ENCODE measurements at places on chromosomes 4 and X.
A peak's percentile ranks its signal among the peaks of the same experiment; 100 is the strongest.

DNA sequence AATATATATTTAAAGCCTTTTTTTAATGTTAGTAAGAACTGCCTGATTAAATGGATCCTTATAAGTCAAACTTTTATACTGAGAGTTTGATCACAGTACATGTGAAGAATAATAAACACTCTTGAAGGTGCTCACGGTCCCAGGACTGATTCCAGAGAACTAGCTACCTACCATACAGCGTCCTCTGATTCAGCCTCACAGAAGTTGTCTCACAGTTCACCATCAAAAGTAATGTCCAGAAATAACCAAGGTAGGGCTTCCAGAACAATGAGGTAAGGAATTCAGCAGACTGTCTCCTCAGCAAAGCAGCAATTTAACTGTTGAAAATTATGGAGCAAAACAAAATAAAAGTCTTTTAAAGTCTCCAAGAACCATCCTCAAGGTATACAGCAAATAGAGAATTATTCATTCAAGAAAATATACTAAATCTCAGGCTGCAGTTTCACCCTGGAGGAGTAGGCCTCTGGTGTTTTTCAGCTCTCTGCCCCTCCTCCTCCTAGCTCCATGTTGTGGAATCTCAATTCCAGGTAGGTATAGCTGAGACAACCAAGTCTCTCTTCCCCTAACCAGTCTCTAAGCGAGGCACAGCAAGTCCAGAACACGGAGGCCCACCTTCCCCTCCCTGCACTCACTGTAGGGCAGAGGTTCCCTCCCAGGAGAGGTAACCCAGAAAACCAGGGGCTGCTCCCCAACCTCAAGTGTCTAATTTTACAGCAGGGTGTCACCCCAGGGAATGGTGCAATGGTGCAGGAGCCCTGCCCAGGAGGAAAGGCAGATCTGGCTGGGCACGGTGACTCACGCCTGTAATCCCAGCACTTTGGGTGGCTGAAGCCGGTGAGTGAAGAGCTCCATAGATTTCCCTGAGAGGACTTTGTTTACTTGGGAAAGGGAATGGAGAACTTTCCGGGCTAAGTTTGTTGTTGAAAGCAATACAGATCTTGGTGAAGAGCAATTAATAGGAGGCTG, 28.6 kb downstream of the FAM241A start:
- DNase-seq: no peak

- DNase-seq: no peak
Measured at GRCh38 chr4:187995322-187996207, at the start of gene ZFP42. TSS of gene ZFP42 (plus strand) at chr4:187995771. CDS start at chr4:188002808, 7,037 bp downstream.

GRCh38 chrX:42900947-42901346, 123.0 kb upstream of the PPP1R2C start:
- DNase-seq: no peak

GRCh38 chr4:168498251-168498650, 1.4 kb downstream of the PALLD start:
- DNase-seq: no peak

DNA sequence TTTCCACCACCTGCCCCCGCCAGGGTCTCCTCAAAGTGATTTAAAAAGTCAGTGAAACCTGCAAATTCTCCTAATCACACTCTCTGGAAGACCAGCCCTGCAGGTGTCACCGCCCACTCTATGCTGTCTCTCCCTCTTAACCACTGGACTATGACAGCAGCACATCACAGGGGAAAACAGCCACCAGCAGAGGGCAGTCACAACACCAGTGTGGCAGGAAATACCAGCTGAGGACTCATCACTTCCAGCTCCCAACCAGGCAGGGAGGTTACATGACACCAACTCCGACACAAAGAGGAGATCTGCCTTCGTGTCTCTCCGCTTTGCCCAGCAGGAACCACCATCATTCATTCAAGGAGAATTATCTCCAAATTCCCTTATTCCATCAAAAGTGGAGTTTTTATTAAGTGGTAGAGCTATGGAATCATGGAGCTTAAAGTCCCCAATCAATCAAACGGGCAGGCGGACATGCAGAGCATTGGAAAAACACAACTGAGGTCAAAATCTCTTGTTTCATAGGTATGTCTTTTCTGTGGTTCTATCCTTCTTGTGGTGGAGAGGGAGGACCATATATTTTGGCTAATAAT, 91.3 kb downstream of the NSUN7 start:
- DNase-seq: peak; percentile 86

DNA sequence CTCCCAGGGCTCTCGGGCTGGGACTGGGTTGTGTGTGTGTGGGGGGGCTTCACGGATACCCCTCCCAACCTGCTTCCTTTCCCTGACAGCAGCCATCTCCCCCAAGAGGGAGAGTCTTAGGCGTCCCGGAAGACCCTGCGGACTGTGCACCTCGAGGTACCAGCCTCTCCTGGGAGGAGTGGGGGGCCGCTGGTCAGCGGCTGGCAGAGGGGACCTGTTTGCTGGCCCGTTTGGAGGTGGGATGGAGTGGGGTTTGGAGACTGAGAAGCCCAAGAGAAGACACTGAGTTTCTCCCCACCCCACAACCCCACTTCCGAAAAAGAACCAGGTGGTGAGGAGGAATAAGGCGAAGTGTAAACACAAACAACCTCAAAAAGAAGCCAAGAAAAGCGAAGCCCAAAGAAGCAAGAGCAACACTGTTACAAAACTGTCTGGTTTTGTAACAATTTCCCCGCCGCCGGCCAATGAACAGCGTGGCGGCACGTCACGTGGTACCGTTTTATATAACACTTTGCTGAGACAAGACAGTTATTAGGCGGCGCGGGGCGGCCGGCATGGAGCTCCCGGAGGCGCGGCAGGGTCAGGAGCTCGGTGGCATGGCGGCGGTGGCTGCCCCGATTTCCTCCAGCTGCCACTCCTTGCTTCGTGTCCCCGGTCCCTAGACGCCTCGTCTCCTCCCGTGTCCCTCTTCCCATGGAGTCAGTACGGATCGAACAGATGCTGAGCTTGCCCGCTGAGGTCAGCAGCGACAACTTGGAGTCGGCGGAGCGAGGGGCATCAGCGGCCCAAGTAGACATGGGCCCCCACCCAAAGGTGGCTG, at the start of gene LONRF3:
Gene LONRF3, plus strand, starts transcription at position 531 of the 820 bp plus-strand sequence. Its CDS starts 163 bp downstream, at position 694.
- peak; percentile 58 for DNase-seq

DNA sequence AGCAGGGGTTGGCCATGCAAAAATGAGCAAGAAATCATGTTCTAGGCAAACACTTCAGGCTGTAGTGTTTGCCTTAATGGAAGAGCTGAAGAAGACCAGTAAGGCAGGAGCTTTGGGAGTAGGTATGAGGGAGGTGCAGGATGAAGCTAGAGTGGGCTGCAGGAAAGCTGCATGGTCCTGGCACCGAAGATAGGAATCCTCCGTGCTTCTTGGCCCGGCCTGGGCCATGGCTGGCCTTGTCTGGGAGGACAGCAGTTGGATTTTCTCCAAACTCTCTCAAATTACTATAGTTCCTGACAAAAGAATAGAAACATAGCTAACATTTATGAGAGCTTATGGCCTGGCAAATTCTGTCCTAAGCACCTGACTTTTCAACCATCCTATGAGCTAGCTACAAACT, 116.5 kb downstream of the UCHL1 start:
- DNase-seq: no peak

DNA sequence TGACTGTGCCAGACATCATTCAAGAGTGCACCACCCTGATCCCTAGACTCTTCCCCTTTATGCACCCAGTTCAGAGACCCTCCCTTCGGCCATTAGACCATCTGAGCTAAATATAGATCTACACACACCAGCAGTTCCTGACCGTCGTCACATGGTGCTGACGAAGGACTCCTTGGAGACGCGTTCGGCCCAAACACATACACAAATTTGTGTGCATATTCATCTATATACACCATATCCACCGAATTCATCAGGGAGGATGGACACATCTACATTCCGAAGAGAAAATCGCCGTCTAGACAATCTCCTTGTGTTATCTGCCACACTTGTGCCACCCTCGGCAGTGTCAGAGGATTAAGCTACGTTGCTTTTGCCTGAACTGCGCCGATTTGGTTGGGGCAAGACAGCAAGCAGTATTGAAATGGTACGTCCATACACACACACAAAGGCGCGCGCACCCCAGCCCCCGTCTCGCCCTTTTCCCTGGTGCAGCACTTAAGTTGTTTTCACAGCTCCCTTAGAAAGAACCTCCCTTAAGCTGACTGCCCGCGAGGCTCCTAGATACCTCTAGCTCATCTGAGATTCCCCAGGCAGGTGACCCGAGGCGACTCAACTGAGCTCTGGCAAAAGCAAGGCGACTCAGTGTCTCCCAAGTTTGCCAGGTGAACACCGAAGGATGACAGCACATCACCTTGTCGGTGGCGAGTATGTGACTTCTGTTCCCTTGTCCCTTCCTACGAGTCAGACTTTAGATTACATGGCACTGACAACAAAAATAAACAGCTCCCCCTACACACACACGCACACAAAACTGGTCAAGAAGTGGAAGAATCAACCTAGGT, 1.0 kb downstream of the RASGEF1B start:
- DNase-seq: peak; percentile 19

DNA sequence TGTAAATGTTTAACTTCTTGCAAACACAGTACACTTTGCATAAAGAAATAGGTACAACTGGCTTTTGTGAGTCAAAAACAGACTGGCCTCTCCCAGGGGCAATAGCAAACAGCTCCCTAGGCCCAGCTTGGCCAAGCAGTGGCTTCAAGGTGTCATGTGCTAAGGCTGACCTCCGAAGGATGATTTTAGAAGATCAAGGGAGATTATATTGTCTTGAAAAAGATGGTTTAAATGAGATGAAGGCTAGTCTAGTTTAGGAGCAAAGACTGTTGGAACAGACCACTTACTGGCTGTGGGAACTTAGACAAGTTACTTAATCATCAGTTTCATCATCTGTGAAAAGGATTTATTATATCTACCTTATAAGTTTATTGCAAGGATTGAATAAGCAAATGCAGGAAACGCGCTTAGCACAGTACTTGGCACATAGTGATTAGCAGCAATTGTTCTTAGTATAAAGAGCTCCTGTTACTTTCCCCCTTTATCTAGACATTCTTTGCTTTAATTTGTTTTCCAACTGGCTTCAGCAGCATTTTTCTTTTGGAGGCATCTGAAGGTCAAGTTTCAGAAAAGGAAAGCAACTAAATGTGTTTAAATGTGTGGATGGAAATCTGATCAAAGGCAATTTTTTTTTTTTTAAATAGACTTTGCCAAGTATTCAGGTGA, 17.2 kb downstream of the ANXA3 start:
- no peak for DNase-seq

DNA sequence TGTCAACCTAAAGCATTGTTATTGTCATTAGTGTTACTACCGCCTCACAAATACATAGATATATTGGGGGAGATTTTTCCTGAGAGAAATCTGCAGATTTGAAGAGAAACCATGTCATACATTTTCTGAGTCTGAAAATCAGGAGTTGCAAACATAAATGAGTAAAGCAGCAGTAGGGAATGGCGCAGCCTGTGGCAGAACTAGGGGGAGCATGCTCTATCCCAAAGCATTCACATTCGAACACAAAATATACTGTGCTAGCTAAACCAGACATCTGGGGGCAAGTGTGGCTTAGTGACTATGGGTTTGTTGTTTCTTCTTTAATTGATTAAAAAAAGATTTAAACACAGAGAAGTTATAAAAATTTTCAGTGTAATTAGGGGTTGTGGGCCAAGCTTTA, 83.2 kb downstream of the CPE start:
- no peak for DNase-seq

GRCh38 chr4:88110826-88111225, 47.6 kb downstream of the ABCG2 start:
- DNase-seq: no peak

- DNase-seq: no peak
Measured at GRCh38 chr4:112704991-112705845, 68.3 kb downstream of the LARP7 start.

- no peak for DNase-seq
Measured at GRCh38 chrX:75151827-75152592, 4.1 kb downstream of the ABCB7 start.

- DNase-seq: no peak
Measured at GRCh38 chr4:104896660-104897645, 249.7 kb upstream of the TET2 start.

- DNase-seq: no peak
Measured at GRCh38 chrX:49960061-49960460, 37.7 kb downstream of the CLCN5 start.

All from stimulated activated CD4-positive, alpha-beta T cell treated with anti-CD3 and anti-CD28 coated beads, Interleukin-1b, Interleukin-23, amount 100 ng/mL, for 48 hours (primary cell).